ENCODE measurements at places on chromosomes 1 and 21.

GRCh38 chr1:33876970-33877650, 13.2 kb downstream of the HMGB4 start:
- H3K36me3 ChIP-seq = no peaks in the 10 kb centered on the region
- H3K27me3 ChIP-seq = no peaks in the 10 kb centered on the region
- no peak overlapping the region for H3K4me3 ChIP-seq
- DNase-seq = no peak
- H3K4me1 ChIP-seq = no peaks in the 10 kb centered on the region

DNA sequence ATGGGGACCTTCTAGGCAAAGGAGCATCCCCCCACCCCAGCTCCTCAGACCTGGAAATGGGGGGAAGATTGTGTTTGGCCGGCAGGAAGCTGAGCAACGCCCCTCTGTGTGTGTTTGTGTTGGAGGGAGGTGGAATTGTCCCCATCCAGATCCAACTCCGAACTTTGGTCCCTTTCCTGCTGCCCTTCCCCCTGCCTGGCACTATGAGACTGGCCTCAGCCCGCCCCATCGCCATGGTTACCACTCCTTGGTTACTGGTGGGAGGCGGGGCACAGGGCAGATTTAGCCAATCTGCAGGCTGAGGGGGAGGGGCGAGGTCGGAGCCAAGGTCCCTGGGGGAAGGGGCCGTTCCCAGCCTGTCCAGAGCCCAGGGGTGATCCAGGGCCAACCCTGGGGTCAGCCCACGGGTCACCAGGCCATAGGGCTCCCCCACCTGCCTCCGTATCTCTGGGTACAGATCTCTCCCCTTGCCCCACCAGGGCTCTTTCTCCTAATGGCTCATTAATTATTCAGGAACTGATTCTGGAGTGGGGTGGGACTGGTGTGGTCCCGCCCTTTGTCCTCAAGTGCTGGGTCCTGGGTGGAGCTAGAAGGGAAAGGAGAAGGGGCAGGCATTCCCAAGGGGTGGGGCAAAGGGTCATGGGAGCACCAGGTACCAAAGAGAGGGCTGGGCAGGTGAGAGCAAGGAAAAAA, 15.2 kb downstream of the PTPRF start:
- H3K36me3 ChIP-seq = no peaks in the 10 kb centered on the region
- DNase-seq = peak; percentile 58
- no peaks in the 10 kb centered on the region for H3K27me3 ChIP-seq

- no peak overlapping the region for H3K4me3 ChIP-seq
- peaks cover 3% of the 10 kb centered on the region for H3K27me3 ChIP-seq
- H3K36me3 ChIP-seq = no peaks in the 10 kb centered on the region
- peak; percentile 50 for DNase-seq
These were observed 25.0 kb upstream of the LAPTM5 start for GRCh38 chr1:30782361-30783255.

GRCh38 chr21:32538147-32538792, 47.1 kb downstream of the TCP10L start:
- no peak overlapping the region for H3K4me3 ChIP-seq
- DNase-seq = no peak
- H3K27me3 ChIP-seq = no peaks in the 10 kb centered on the region
- no peaks in the 10 kb centered on the region for H3K4me1 ChIP-seq
- no peaks in the 10 kb centered on the region for H3K36me3 ChIP-seq
- no peak overlapping the region for H3K27ac ChIP-seq

- H3K4me1 ChIP-seq = no peaks in the 10 kb centered on the region
- no peaks in the 10 kb centered on the region for H3K36me3 ChIP-seq
- no peak for DNase-seq
- no peak overlapping the region for H3K4me3 ChIP-seq
- no peaks in the 10 kb centered on the region for H3K27me3 ChIP-seq
These were observed 10.9 kb upstream of the ADAMTS5 start for GRCh38 chr21:26977746-26978145.

Measured in endothelial cell of umbilical vein (primary cell).